ENCODE measurements at places on chromosomes 16 and 17.

DNA sequence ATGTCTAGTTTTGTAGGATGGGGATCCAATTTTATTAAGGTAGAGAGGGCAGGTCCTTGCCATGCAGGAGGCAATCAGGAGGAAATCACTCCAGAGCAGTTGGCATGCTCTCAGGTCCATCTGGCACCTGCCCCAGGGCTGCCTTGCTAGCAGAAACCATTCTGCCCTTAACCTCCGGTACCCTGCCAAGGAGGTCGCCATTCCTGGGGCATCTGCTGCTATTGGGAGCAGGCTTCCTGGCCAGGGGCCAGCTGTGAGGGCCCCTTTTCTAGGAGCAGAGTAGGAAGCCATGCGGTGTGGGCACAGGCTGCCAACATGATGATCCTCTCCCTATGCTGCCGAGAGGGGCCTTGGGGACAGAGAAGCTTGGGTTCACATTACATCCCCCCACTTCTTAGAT lies 47.6 kb upstream of the MGAT5B start:
- no peak for DNase-seq

GRCh38 chr16:85062845-85063244 lies 35.2 kb downstream of the KIAA0513 start:
- no peak for DNase-seq

DNA sequence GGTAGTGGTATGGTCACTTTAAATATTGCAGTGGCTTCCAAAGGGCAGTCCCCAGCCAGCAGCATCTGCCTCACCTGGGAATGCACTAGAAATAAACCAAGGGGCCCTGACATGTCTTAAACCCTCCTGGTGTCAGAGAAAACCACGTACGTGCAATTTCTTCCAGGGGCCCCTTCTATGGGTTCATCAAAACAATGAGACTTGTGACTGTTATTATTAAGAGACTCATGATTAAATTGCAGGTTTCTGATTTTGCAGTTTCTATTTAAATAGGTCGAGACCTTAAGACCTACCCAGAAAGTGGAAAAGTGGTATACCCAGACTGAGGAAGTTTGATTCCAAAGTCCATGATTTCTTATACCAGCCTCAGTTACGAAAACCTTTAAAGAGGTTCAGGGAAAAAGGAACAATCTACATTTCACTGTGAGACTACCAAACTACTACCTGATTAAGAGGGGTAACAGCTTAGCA lies 746 bp upstream of the POLG2 start:
- DNase-seq = no peak

GRCh38 chr16:27398894-27399853 lies 2.8 kb upstream of the IL21R start:
- DNase-seq = no peak

- DNase-seq = no peak
These were observed 167.1 kb upstream of the KIF2B start for GRCh38 chr17:53655591-53655990.

GRCh38 chr17:76427501-76428231 lies 25.3 kb downstream of the UBE2O start:
- DNase-seq = no peak

DNA sequence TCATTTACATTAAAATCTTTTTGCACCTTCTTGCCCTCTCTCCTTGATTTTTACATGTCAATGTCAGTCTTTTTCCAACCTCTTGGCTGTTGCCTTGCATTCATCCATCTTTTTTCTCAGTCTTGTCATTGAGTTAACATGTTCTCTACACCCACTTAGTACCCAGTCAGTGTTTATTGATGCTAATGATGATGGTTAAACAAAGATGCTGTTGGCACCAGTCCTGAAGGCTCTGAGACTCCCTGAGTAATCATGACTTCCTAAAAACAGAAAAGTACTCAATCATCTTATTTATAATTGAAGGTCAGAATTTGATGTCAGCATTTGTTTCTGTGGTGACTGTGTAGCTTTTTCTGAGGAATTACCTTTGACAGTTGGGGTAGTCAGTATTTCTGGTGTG lies 104.5 kb downstream of the NLK start:
- DNase-seq = no peak

DNA sequence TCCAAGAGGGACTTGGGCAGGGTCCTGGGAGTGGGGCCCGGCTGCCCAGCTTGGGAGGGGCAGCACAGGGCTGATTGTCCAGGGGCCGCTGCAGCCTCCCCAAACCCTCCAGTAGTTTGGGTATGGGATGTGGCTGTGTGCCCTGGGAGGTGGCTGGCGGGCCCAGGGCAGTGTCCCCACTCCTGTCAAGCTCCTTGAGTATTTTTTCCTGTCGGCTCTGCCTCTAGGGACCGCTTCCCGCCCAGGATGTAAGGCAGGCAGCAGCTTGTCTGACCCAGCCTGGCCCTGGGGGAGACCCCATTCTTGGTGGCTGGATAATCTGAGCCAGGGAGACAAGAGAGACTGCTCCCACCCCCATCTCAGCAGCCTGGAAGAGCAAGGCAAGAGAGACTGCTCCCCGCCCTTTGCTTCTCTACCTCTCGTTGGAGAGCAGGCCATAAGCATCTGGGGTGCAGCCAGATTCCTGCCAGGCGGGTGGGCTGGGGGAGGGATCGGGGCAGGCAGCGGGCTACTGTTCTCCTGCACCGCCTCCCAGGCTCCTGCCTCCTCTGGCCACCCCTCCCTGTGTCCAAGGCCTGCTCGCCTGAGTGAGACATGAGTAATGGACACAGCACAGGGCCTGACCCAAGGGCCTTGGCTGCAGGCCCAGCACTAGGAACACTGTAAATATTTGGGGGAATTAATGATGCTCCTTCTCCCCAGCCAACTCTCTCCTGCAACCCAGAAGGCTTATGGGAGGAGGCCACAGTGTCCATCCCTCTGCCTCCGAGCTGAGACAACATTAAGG lies 18.4 kb upstream of the ITGA3 start:
- no peak for DNase-seq

- no peak for DNase-seq
These were observed 58.3 kb downstream of the RAI1 start for GRCh38 chr17:17739388-17740066.
